ENCODE measurements at places on chromosomes 5 and 9.

GRCh38 chr5:158431369-158432029 is 572.6 kb upstream of the CLINT1 start:
- DNase-seq = no peak

DNA sequence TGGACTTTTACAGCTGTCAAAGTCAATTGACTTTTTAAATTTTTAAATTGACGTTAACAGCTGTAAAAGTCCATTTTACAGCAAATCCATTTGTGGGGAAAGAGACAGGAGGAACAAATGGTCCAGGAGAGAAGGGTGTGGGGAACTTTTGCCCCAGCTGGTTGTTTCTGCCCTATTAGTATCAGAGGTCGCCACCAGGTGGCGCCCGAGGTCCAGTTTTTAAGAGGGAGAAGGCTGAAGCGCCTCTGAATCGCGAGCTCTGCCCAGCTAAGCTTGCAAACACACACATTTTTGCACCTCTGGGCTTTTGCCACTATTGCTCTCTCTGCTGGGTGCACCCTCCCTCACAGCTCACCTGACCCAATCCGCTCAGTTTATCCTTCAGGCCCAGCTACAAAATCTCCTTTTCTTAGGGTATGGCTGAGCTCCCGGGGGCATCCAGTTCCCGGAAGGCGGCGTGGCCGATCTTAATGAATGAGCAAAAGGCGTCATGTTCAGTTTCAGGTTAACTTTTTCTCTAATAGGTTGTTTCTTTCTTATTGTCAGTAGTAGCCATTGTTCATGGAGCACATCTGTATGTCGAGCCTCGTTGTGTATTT is 6.3 kb upstream of the TTLL11 start:
- peak; percentile 59 for DNase-seq

- DNase-seq = no peak
Measured at GRCh38 chr5:90777959-90778358, 219.4 kb downstream of the ADGRV1 start.

DNA sequence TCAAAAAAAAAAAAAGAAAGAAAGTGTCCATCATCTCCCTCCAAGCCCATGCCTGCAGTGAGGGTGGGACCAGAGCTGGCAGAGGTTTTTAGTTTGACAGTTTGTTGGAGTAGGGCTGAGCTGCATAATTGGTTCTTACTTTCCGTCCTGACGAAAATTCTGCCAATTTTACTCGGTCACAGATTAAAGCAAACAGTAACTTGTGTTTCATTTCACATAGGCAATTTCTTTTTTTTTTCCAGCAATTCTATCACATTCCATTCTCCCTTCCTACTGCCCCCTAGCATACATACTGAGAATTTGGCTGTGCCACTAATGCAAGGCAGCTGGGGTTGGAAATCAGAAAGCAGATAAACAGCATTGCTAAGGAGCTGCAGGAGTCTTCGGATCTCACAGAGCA is 132.4 kb downstream of the FRMD3 start:
- no peak for DNase-seq

DNA sequence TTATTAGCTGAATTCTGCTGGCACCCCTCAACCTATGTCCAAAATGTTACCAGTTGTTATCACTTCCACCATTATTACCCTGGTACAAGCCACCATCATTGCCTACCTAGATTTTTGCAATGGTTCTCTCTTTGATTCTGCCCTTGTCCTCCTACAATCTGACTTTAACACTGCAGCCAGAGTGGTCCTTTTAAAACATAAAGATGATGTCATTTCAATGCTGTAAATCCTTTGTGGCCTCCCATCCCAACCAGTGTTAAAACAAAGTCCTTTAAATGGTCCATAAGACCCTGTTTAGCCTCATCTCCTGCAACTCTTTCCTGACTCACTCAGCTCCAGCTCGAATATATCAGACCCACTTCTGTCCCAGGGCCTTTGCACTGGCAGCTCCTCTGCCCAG is 54.9 kb upstream of the FSTL4 start:
- DNase-seq = no peak

DNA sequence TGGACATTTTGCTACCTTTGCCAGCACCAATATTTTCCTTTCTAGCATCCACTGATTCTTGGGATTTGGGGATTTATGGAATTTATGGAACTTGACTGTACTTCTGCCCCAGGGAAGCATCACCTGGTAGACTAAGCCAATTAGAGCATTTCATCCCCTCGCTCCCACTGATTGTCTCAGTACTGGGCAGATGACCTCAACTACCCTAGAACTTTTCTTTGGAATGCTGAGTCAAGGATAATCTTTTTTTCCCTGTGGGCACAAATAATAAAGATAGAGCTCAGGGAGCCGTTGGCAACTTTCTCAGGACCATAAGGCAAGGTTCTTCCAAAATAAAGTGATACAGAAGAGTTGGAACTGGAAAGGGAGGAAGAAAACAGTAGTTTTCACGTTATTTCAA is 438.4 kb downstream of the PLK2 start:
- DNase-seq = no peak

- DNase-seq = no peak
Measured at GRCh38 chr5:95084757-95085156, 200.1 kb downstream of the MCTP1 start.

GRCh38 chr9:69324549-69325401 is at the start of gene ENTREP1:
ENTREP1 (plus strand) TSS chr9:69325215; CDS start chr9:69325310, 95 bp downstream.
- no peak for DNase-seq
